Right kidney (tissue), 9 donors: ENCODE measurements at places on chromosomes 6 and 20.
A peak's percentile ranks its signal among the peaks of the same experiment; 100 is the strongest.

DNA sequence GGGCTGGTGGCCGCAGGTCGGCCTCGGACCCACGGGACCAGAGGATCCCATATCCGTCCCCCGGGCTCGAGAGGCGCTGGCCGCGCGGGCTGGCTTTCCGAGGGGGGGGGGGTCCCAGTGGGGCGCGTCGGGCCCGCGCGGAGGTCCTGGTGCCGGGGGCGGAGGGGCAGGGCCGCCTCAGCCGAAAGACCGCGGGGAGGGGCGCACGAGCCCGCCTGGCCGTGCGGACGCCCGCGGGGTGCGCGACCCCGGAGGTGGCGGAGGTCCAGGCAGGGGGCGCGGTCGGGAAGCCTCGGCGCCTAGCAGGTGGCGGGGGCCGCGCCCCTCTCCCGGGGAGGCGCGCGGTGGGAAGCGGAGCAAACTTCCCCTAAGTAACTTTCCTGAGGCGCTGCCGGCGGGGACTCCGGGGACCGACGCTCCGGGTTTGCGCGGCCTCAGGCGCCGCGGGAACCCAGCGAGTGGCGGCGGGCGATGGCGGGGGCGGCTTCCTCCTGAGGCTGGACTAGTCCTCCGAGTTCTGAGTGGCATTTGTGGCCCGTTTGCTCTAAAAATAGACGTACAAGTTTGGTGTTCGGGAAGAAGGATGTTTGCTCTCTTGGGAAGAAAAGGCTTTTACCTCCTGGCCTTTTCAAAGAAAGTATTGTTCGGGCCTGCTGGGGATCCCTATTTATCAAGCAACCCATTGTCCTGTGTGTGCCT lies 26.5 kb upstream of the BTBD3 start:
- DNase-seq = peak; percentile 87

GRCh38 chr20:31869942-31870725 lies at the start of the genes DUSP15 and TTLL9:
Gene DUSP15, minus strand, starts transcription at chr20:31870527. Its CDS starts 190 bp downstream, at chr20:31870337.
Gene TTLL9, plus strand, starts transcription at chr20:31870634. Its CDS starts 493 bp downstream, at chr20:31871127.
- DNase-seq = peak; percentile 81

GRCh38 chr20:625360-625932 lies 15.3 kb upstream of the TCF15 start:
- DNase-seq = no peak

DNA sequence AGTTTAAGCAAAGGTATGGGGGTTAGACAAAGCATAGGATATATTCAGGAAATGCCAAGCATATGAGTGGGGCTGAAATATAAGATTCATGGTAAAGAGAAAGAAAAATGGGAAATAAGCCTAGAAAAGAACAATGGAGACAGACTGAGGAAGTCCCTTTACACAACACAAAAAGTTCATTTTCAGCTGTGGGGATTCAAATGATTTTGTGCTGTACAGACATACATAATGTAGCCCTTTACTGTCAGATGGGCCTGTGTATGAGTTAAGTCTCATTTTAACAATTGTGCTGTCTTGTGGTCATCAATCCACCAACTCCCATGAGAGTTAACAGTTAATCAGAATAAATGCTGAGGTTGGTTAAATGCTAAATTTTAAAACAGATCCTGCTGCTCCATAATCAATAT lies 37.2 kb downstream of the REV3L start:
- no peak for DNase-seq

GRCh38 chr6:4336778-4337442 lies 201.5 kb upstream of the ECI2 start:
- no peak for DNase-seq

DNA sequence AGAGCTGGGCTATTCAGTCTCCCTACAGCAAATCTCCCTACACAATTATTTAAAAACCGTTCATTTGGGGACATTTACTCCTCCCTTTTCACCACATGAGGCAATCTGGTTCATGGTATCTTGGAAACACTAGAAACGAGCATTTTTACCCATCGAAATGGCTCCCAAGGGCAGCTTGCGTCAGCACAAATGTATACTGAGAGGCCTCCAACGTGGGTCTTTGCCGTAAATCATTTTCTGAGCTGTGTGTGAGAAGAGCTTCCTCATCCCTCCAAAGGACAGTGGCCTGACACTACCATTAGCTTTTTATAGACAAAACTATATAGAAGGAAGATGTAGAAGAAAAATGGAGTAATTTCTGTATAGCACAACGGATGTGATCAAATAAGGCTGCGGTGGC lies 30.0 kb upstream of the PXDC1 start:
- no peak for DNase-seq

DNA sequence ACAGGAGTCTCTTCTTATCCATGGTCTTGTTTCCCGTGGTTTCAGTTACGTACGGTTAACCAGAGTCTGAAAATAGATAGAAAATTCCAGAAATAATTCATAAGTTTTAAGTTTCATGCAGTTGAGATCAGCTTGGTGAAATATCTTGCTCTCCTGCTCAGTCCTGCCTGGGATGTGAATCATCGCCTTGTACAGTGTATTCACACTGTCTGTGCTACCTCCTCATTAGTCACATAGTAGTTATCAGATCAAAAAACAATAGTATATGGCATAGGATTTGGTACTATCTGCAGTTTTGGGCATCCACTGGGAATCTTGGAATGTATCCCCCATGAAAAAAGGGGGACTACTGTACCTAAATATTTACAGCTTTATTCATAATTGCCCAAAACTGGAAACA lies 22.7 kb upstream of the MOCS1 start:
- DNase-seq = no peak

DNA sequence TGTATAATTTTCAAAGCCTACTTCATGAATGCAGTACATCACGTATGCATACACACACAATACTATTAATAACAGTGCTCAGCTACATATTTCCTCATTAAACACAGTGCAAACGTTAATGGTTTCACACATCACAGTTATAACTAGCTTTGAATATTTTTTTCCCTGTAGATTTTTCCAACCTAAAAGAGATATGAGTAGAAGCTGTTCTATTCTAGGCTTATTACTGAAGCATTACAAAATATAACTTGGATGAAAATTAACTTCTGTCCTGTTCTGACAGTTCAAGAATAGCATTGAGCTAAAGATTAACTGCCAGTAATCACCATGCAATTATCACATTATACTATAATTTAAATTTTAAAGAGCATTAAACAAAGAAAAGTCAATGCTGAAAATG lies 6.2 kb downstream of the LMBRD1 start:
- no peak for DNase-seq

DNA sequence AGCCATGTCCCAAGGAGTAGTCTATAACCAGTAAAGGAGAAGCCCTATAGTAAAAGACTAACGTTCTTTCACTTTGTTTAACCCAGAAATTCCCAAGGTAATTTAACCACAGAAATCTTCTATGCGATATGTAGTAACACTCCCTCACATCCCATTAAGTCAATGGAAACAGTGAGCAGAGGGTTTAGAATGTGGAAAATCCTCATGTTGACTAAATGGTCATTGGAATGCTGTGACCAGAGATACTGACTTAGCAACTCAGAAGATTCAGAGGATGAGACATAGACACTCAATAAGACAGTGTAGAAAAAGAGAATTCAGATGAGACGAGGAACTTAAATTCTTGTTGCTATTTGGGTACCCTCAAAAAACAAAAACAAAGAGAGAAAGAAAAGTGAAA lies 562.2 kb upstream of the NOX3 start:
- no peak for DNase-seq

DNA sequence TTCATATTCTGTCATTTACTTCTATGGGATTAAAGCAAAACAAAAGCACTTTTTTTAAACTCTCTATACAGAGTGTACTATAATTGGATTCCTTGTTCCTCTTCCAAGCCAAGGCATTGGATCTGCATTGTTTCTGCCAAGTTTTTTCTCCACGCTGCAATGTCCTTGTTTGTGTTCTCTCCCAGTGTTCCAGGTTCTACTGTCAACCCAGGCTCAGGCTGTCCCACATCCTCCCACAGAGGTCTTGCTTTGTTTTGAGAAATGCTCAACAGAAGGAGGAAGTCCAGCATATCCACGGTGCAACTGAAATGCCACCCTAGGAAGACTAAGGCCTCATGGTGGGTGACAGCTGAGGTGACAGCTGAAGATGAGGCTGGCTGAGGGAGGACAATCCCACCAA lies 287.1 kb upstream of the PRDM1 start:
- no peak for DNase-seq

DNA sequence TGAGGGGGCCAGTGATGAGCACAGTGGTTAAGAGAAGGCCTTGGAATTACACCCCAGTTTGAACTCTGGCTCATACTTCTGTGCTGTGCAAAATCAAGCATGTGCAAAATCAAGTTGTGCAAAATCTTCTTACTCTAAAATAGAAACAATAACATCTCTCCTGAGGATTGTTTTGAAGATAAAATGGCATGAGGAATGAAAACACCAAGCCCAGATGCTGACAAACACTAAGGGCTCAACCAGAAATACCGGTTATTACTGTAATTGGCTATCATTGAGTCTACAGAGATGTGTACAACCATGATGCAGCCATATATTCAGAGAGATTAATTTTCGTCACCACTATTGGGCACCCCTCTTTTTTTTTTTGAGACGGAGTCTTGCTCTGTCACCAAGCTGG lies 5.9 kb upstream of the BCAS1 start:
- no peak for DNase-seq

- DNase-seq = no peak
Measured at GRCh38 chr20:58375759-58376352, 13.2 kb upstream of the VAPB start.

- no peak for DNase-seq
Measured at GRCh38 chr6:122042960-122043735, 356.3 kb upstream of the HSF2 start.
